ENCODE measurements at places on chromosomes 3 and 15.

- no peak for DNase-seq
Observed at GRCh38 chr3:6321999-6322398, 538.9 kb upstream of the GRM7 start.

GRCh38 chr3:151227266-151227806 is 24.3 kb upstream of the GPR171 start:
- no peak for DNase-seq

GRCh38 chr3:186713499-186713898 is 3.7 kb upstream of the KNG1 start:
- DNase-seq, result no peak

- DNase-seq, result no peak
Observed at GRCh38 chr15:72113347-72114031, 4.5 kb downstream of the MYO9A start.

DNA sequence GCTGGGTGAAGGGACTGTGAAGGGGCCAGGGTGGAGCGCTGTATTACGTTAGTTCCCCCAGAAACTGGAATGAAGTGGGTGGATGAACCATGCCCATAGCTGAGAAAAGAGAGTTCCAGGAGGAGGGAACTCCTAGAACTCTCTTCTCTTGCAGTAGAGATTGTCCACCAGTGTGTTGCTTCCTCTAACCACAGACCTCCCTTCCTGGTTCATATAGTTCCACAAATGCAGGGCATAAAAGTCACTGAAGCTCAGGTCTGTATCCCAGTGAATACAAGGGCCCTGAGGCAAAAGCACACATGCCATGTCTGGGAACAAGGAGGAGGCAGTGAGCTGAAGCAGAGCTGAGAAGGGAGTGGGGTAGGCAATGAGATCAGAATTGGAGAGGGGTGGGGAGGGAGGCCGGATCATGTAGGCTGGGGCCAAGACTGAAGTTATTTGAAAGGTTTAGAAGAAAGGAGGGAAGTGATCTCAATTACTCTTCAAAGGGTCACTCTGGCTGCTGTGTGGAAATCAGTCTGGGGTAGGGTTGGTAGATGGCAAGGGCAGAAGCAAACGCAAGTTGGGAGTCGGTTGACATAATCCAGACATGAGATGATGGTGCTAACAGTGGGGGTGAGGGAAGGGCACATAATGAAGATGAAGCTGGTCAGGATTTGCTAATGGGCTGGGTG is 6.5 kb downstream of the A4GNT start:
- peak; percentile 66 for DNase-seq

DNA sequence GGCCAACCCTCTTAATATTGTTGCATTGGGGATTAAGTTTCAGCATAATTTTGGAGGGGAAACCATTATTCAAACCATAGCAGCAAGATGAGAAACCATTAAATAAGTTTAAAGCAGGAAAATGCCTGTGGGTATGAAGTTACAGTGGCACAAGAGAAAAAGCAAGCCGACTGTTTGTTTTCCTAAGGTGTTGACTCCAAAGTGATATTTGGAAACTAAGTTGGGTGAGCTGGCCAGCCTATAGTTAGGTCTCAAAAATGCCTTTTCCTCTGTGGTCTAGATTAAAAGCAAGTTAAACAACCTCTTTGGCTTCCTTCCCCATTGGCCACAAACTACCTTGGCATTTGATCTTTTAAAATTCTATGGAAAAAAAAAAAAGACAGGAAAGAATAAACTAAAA is 419.8 kb upstream of the AZI2 start:
- DNase-seq, result no peak

Data from HL-60 (cell line).